Skin of body (tissue), 3 donors: ENCODE measurements at places on chromosomes 16 and 17. TPM values are rescaled to one million over a fixed set of nuclear protein-coding genes. Genes with fewer than 3 reads are reported as not detected.

ABCC12 gene
- 0.10 TPM for total RNA-seq

DNA sequence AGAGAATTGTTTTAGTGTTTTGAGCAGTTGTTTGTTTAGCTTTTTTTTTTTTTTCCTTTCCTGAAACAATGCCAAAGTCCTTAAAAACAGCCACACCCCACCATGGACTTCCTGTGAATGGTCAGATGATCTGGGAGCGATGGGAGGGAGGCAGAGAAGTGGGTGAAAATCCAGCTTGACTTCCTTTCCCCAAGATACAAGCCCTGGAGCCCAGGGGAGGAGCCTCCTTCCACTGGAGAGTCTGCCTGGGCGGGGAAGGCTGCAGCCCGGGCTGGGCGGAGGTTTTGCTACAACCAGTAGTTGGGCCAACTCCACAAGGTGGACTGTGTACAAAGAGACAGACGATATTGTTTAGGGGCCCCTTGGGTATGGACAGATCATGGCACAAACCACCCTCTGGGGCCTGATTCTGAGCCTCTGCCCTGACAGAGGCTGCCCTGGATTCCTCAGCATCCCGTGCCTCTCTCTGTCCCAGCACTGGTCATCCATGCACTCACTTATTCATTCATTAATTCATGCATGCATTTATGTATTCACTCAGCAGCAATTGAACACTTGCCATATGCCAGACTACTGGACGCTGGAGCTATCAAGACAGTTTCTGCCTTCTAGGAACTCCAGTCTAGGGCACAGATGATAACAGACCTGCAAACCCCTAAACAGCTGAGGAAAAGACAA is 29.8 kb downstream of the WSB1 start:
- no peak for DNase-seq

LRRC37A gene
- total RNA-seq = 2.5 TPM

DNA sequence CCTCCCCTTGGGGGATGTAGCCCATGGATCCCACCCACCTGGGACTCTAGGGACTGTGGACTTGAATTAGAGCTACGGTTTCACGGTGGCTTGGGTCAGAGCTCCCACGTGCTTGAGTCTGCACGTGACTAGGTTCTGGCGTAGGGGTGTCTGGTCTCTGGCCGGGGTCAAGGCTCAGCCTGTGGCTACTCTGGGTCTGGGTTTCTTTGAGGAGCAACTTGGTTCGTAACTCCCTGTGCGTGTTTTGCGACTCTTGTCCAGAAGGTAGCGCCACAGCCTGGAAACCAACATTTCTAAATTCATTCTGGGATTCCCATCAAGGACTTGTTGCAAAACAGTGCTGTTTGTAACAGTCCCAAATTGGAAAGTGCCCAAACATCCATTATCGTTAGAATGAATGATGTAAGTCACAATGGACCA is 470 bp upstream of the GGT6 start:
- peak; percentile 37 for DNase-seq

HOXB3 gene
- total RNA-seq = 8.4 TPM

GRCh38 chr16:49051576-49051975 is 230.1 kb downstream of the CBLN1 start:
- DNase-seq = no peak

DNA sequence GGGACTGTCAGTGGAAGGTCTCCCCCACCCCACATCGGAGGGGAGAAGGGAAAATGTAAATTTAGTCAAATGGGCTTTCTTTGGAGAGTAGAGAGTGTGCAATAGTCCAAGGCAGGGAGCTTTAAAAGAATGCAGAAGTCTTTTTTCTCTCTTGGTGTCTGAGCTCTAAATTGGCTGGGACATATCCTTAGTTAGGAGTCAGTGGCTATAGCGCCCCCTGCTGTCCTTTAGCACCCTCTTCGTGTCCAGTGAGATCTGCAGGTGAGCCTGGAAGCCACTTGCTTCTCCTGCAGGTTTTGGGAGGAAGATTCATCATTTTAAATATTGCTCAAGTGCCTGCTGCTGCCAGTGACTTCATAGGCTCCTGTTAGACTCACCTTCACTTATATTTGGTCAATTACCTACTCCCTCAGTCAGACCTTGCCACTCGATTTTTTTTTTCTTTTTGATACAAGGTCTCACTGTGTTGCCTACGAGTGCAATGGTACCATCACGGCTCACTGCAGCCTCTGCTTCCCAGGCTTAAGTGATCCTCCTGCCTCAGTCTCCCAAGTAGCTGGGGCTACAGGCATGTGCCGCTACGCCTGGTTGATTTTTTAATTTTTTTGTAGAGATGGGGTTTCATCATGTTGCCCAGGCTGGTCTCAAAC is 174.8 kb downstream of the PRKCB start:
- DNase-seq = no peak

DNA sequence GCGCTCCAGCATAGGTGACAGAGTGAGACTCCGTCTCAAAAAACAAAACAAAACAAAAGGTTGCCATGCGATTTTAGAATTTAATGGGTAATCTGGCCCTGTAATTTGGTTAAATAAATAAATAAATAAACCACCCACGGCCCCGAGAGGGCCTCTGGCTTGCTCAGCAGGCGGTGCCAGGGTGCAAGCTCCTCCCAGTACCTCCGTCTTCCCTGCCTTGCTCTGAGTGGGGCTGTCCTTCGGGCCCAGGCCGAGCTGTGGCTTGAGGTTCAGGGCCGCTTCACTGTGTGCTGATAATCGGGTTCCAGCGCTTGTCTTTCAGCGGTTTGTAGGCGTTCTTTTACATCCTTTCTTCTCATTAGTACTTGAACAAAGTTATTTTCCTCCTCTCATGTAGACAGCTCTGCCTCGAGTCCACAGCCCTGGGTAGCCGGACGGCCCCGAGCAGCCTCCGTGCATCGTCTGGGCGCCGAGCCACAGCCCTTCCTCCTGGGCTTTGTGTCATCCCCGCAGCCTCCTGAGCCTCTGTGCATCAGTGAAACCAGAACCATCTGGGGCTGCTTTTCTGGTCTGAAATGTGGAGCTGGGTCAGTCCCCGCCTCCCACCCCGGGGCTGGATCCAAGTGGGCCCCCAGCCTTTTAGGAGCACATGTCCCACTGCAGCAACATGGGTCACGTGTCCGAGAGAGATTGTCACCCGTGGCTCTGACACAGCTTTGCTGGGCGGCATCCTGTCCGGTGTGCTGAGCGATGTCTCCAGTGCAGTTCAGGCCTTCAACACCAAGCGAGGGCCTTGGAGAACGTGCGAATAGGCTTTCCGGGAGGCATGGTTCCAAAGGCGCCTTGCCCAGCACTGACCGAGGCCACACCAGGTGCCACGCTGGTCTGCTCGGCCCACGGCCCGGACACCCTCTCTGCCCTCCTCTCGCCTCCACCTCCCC is 157.4 kb upstream of the CHMP6 start:
- DNase-seq = peak; percentile 62

- DNase-seq = no peak
Measured at GRCh38 chr16:22618842-22619241, 108.2 kb downstream of the NPIPB5 start.

GRCh38 chr16:67055712-67056487 is 27.0 kb downstream of the CBFB start:
- DNase-seq = no peak

- peak; percentile 53 for DNase-seq
Measured at GRCh38 chr17:34981538-34982241, 1.4 kb downstream of the LIG3 start.

GRCh38 chr16:74700116-74700437 is 585 bp downstream of the MLKL start:
- no peak for DNase-seq

DNA sequence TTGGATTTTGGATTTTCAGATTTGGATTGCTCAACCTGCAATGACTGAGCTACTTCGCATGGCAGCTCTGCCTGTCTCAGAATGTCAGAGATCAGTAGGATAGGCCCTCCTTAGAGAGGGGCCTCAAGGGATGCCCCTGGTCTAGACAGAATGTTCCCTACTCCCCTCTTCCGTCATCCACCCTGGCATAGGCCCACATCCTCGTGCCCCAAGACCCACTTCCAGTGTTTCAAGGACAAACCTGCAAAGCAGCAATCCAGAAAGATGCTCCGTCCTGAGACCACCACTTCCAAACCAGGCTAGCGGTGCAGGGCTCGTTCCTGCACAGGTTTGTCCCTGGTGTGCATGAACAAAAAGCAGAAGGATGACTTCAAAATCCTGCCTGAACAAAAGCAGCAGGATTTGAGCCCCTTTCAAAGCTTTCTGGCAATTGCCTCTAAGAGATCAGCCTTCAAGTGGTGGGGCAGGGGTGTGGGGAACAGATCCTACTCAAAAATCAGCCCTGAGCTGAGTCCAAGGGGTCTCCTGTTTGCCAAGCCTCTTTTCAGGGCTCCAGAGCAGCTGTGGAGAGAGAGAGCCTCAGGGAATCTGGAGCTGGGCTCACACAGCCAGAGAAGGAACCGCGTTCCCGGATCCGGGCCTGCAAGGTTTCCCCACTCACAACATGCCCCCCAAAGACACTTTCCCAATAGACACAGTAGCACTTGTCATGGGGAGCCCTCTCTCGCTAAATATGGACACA is 121.1 kb downstream of the SOCS1 start:
- DNase-seq = no peak

- no peak for DNase-seq
Measured at GRCh38 chr17:72813481-72813880, 279.0 kb downstream of the SLC39A11 start.

- DNase-seq = no peak
Measured at GRCh38 chr17:56913353-56913866, 439 bp downstream of the TRIM25 start.

TMEM114 gene
- not detected for total RNA-seq

DNA sequence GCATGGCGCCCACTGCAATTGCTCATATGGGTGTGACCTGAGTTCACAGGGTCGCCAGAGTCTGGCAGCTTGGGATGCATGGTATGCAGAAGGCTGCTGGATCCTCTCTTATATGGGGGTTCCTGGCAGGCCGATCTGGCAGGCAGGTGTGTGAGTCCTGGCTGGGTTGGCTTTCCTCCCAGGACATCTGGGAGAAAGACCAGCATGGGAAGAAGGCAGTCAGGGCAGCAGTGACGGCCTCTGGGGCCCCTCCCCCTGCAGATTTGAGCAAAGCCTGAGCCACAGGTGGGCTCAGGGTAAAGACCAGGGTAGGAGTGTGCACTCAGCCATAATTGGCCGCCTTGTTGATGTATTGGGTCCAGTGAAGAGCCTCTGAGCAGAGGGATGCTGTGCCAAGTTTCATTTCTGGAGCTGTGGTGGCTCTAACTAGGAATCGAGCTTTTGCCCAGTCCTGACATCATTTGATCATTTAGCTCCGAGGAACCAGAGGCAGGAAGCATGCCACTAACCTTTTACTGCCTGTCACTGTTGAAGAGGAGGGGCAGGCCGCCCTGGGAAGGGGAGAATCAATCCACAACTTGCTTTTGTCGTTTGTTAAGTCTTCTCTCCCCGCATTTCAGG is 174.3 kb downstream of the CCDC182 start:
- no peak for DNase-seq

KRT222 gene
- total RNA-seq = 0.49 TPM

PARD6A gene
- 0.69 TPM for total RNA-seq

DNA sequence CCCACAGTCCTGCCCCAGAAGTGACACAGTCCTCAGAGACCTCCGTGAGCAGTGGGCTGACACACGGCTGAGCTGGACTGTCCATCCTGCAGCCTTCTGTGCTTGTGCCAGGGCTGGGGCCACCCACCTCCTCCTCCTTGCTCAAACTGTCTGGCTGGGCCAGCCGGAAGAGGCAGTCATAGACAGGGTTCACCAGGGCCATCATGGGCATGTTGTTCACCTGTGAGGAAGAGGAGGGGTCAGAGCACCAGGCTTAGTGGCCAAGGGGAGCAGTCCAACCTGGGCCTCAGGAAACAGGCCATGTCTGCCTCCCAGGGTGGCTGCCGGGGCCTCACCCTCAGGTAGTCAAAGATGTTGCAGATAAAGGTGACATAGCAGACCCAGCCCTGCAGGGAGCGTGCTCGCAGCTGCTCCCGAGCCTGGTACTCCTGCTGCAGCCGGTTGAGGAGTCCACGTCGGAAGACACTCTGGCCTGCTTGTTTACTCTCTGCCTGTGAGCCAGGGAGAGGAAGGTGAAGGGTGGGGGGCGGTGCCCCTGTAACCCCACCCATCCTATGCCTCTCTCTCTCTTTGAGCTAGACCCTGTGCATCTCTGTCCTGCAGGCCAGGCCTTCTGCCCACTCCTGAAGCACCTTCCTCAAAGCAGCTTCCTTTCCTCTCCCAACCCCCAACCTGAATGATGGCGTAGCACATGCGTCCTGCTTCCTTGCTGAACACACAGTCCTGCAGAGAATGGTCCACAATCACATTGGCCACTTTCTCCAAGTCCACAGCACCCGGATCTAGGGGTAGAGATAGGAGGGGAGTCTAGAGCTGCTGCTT is 3.4 kb downstream of the MIF4GD start:
- DNase-seq = no peak

- DNase-seq = peak; percentile 57
Measured at GRCh38 chr16:76583466-76583865, 306.3 kb downstream of the CNTNAP4 start.

GRCh38 chr16:49833085-49833484 is 22.8 kb downstream of the ZNF423 start:
- peak; percentile 67 for DNase-seq

DNA sequence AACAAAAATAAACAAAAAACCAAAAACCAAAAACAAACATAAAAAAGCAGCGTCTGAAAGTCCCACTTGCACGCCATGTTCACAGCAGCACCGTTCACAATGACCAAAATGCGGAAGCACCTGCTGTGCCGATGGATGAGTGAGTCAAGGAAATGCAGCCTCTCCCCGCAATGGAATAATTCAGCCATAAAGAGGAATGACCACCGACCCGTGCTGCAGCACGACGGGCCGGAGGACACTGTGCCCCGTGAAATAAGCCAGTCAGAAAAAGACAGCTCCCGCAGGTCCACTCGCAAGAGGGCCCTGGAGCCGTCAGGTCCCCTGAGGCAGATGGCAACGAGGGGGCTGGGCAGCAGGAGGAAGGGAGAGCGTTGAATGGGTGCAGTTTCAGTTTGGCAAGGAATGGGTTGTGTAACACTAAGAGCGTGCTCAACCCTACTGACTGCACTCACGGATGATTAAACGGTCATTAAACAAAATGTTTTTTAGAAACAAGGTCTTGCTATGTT is 5.1 kb downstream of the CLCN7 start:
- DNase-seq = no peak

- no peak for DNase-seq
Measured at GRCh38 chr16:57906382-57907316, 64.3 kb downstream of the CNGB1 start.

TOP3A gene
- total RNA-seq = 26.2 TPM

- DNase-seq = no peak
Measured at GRCh38 chr16:20485408-20485807, 34.1 kb downstream of the ACSM2A start.

DNA sequence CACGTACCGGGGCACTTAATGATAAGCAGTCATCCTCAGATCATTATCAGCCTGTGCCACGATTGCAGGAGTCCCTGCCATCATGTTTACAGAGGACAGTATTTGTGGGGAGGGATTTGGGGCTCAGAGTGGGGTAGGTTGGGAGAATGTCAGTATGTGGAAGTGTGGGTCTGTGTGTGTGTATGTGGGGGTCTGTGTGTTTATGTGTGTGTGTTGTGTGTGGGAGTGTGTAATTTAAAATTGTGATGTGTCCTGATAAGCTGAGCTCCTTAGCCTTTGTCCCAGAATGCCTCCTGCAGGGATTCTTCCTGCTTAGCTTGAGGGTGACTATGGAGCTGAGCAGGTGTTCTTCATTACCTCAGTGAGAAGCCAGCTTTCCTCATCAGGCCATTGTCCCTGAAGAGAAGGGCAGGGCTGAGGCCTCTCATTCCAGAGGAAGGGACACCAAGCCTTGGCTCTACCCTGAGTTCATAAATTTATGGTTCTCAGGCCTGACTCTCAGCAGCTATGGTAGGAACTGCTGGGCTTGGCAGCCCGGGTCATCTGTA is 13.5 kb upstream of the EFCAB13 start:
- no peak for DNase-seq

ITGAD gene
- total RNA-seq = 0.10 TPM
